ENCODE measurements at places on chromosomes 2 and 18.

DNA sequence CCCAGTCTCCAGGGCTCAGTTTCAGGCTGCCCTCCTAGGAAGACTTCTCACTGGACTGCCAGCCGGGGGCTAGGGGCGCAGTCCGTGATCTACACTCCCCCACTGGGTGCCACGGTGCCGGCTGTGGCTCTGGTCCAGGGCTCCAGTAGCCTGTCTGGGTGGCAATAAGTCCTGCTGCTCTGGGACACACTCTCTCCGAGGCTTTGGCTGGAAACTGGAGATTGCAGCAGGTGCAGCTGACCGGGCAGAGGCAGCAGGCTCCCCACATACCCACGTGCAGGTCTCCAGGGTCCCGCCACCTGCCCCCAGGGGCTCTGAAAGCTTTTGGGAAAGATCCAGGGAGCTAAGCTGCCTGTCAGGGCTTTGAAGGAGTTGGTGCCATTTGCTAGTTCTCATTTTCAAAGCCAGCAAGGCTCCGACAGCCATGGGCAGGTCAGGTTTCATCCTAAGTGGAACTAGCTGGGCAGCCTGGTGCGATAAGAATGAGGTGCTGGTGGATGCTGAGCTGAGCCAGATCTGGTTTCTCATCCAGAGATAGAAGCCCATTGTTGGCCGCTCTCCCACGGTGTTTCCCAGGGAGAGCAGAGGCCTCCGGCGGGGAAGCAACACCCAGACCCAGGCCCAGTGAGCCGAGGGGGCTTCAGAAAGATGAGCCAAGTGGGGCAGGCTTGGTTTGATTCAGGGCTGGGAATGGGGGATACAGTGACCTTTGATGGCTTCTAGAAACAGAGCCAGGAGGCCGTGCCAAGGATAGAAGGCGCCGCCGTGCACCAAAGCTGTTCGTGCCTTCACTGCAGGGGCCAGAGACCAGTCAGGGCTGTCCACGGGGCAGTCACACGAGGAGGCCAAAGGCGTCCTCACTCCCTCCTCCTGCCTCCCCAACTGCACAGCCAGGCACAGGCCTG is 141.7 kb upstream of the GPC1 start:
- no peak for DNase-seq

DNA sequence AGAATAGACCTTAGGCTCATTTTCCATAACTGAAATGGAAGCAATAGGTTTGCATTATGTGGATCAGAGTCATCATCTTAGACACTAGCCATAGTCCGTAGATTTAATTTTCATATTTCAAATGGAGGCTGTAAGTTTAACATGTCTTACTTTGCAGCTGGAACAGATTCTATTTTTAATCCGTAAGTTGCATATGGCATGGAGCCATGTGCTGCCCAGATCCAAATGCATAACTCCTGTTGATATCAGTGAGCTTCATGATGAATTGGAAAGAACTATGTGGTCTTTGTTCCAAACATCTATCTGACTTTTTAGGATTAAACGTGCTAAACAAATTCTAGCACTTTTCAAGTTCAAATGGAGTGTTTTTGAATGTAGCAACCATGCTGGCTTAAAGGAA is 43.4 kb downstream of the MEIS1 start:
- no peak for DNase-seq

DNA sequence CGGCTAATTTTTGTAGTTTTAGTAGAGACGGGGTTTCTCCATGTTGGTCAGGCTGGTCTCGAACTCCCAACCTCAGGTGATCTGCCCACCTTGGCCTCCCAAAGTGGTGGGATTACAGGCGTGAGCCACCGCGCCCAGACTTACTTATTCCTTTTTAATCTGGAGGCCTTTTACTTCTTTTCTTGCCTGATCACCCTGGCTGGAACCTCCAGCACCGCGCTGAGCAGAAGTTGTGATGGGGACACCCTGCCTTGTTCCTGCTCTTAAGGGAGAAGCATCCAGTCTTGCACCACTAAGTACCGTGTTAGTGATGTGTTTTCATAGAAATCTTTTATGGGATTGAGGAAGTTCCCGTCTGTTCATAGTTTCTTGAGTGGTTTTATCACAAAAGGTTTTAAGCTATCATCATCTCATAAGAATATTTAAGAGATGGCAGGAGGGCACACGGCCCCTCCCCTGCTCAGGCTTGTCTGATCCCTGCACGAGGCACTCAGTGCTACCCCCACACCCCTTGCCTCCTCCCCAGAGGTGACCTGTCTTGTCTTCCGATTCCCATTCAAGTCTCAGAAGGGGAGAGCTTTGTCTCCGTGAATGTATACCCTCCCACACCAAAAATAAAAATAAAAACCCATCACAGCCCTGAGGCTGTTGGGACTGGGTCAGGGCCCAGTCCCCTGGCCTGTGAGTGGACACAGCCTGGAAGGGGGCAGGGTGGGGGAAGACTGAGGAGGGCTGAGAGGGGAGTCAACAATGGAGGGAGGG is 65.3 kb upstream of the SMAD7 start:
- no peak for DNase-seq

GRCh38 chr2:152175012-152175367 is 573 bp downstream of the STAM2 start:
- DNase-seq: no peak

DNA sequence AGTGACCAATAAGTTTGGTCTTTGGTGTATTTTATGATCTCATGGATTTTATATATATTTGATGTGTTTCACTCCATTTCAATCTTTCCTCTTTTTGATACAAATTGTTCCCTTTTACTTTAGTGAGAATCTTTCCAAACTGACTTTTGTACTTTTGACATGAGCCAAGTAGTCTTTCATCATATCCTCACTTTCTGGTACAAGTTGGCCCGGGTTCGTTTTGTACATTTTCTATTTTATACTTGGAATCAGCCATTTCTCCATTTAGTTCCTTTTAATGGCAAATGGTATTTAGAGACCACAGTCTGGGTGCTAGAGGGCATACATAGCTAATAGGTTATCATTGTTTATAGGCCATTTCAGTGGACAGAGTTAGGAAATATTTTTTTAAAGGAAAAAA is 147.9 kb upstream of the MYO3B start:
- DNase-seq: no peak

- DNase-seq: no peak
Observed at GRCh38 chr2:47815764-47816163, 32.8 kb downstream of the MSH6 start.

GRCh38 chr2:226118471-226119429 is 680.9 kb downstream of the IRS1 start:
- DNase-seq: no peak

- DNase-seq: peak; percentile 36
Observed at GRCh38 chr2:104944495-104944894, 90.6 kb downstream of the POU3F3 start.

DNA sequence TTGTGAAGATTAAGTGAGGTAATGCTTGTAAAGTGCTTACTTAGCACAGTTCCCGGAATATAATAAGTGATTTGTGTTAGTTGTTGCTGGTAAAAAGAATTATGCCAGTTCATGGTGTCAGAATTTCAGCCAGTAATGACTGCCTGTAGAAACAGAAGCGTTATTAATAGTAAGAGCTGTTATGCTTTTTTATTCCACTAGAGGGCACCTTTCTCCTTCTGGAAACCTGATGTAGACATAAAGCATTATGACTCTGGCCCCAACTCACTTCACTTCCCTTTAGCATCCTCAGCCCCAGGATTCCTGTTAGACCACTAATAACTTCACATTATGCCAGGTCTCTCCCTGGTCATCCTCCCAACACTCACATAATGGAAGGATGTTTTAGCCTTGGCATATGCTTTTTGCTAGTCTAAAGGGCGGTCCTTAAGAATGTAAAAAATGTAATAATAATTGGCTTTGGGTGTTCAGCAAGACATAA is 34.9 kb downstream of the C18orf54 start:
- peak; percentile 27 for DNase-seq

GRCh38 chr18:33699372-33699771 is 121.4 kb downstream of the ASXL3 start:
- DNase-seq: no peak

DNA sequence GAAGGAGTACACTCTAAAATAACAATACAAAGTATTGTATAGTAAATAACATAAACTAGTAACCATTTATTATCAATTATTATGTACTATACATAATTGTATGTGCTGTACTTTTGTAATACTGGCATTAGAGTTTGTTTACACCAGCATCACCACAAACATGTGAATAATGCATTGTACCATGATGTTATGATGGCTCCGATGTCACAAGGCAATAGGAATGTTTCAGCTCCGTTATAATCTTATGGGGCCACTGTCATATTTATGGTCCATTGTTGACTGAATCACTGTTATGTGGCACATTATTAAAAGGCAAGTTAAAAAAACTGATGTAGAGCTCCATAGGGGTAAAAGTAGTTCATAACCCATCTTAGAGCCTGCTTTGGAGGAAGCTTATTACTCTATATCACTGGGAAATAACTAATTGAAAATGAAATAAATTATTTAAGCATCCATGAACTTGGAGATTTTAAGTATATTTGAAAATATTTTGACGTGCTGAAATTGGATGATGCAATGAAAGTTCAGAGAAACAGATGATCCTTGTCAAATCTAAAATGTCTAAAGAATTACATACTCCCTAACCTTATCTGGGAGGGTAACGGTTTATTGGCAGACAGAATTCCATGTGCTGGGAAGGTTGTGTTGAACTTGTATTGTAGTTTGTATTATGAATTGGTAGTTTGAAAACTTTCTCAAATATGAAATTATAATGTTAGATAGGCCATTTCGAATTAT is 2.4 kb downstream of the SKA1 start:
- DNase-seq: no peak

DNA sequence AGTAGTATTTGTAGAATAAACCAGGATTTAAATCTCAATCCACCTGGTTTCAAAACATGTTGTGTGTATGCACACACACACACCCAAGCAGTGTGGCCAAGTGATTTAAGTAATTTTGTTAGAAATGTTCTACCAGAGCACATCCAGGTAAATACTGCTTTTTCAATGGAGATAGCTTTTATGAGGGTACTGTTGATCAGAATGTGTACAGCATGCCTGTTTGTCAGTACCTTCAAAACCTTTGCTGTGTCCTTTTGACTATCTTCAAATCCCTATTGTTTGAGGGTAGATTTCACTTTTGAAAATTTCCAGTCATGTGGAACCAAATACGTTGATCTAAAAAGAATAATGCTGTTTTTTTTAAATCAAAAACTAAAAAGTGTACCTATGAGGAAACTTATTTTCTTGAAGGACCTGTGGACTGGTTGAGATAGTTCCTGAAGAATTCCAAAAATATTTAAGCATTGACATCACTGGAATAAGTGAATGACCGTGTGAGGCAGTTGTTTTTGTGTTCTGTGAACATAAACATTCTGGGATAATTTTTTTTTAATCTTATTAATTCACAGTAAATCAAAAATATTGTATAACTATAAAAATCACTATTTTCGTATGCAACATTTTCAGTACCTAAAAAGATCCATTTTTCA is 70.9 kb downstream of the PTRHD1 start:
- DNase-seq: no peak

DNA sequence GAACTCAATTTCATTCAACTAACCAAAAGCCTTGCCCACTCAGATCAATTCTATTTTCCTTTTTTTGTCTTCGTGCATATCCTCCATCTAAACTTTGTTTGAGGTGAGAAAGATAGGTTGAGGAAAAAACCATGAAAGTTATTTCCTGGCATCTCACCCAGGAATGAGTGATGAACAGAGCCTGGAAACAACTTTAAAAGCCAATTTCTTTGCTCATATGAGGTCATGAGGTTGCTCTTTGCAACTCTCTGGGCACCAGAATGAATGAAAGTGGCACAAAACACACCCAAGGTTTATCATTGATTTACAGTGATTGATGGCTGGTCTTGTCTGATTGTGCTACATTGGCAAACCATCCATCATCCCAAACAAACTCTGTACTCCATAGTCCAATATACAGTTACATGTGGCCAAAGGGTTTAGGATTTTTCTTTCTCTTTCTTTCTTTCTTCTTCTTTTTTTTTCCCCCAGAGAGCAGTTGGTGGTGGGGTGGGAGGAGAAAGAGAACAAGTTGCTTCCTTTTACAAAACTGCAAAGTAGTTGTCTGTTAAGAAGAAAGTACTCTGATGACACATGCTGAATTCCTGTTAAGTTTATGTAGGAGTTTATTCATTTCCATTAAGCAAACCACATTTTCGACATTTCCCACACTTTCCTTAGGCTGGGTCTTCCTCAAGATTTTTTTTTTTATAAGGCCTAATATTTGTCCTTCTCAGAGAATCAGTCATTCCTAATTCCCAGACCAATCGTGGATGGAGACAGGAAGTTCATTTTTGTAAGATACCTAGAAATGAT is 575.9 kb upstream of the ZEB2 start:
- DNase-seq: no peak

GRCh38 chr2:97699765-97700444 is 13.5 kb upstream of the ZAP70 start:
- peak; percentile 73 for DNase-seq

DNA sequence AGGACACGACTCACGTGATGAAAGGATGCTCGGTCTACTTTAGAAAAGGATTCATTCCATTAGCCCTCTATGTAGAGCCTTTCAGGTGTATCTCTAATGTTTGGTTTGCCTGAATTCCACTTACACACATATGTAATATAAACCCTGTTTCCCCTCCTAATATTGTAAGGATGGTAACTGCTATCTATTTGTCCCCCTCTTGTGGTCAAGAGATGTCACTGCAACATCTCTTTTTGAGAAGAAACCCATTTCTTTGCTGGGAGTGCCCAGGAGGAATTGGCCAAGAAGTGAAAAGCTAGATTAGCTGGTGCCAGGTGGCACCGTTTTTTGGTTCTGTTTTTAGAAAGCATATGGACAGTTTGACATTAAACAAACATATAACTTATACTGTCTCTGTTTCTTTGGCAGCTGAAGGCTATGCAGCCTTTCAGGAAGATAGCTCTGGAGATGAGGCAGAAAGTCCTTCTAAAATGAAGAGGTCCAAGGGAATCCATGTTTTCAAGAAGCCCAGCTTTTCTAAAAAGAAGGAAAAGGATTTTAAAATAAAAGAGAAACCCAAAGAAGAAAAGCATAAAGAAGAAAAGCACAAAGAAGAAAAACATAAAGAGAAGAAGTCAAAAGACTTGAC is 41.2 kb downstream of the RALBP1 start:
- no peak for DNase-seq

GRCh38 chr2:20728114-20728758 is 61.3 kb downstream of the GDF7 start:
- DNase-seq: no peak

GRCh38 chr2:240933048-240933965 is 27.2 kb downstream of the CROCC2 start:
- DNase-seq: no peak

- no peak for DNase-seq
Observed at GRCh38 chr2:187017438-187017837, 168.5 kb upstream of the ZSWIM2 start.

DNA sequence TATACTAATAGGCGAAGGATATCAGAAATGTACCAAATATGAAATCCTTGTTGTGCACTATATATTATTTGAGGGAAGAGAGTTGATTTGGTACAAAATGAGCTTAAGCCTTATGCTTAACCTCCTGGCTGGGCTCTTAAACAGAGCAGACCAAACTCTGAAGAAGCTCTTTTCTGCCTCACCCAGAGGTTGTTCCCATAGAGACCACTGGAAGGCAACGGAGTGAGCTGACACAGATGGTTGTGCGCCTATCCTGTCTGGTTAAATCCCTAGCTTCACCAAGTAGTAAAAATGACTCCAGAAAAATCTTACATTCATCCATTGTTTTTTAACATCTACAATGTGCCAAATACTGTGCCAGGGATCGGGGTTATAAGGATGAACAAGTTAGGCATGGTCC is 55.9 kb upstream of the NOL4 start:
- no peak for DNase-seq

- no peak for DNase-seq
Observed at GRCh38 chr18:80088823-80089222, 20.2 kb upstream of the ADNP2 start.
